ENCODE measurements at places on chromosomes 7 and 10. TPM values are rescaled to one million over a fixed set of nuclear protein-coding genes. Genes with fewer than 3 reads are reported as not detected.

The FAM107B gene
- total RNA-seq = 26.5 TPM

The FKBP6 gene
- total RNA-seq = not detected

The DKK1 gene
- 16.1 TPM for total RNA-seq

The KLLN gene
- 0.96 TPM for total RNA-seq

The SPDYE11 gene
- not detected for total RNA-seq

The STEAP1B gene
- 3.0 TPM for total RNA-seq

The UCN3 gene
- total RNA-seq = not detected

The KCP gene
- total RNA-seq = 0.06 TPM

The AKR1C1 gene
- 3.7 TPM for total RNA-seq

The IL15RA gene
- not detected for total RNA-seq

The SPDYE1 gene
- not detected for total RNA-seq

The FFAR4 gene
- total RNA-seq = 0.04 TPM

The ERLIN1 gene
- total RNA-seq = 31.2 TPM

The MAT1A gene
- total RNA-seq = not detected

The ANXA8 gene
- total RNA-seq = not detected

The TMEM196 gene
- not detected for total RNA-seq

The TCTN3 gene
- 45.9 TPM for total RNA-seq

The LIPJ gene
- 0.06 TPM for total RNA-seq

The IL2RA gene
- not detected for total RNA-seq

The GATA3 gene
- not detected for total RNA-seq

The PKD1L1 gene
- total RNA-seq = 0.09 TPM

The CHAT gene
- not detected for total RNA-seq

The IFIT1 gene
- 13.2 TPM for total RNA-seq

The SAP25 gene
- 1.5 TPM for total RNA-seq
